ENCODE measurements at places on chromosomes 5 and 9.
A peak's percentile ranks its signal among the peaks of the same experiment; 100 is the strongest.

- DNase-seq, result no peak
These were observed 76.6 kb downstream of the NSUN2 start for GRCh38 chr5:6556089-6556801.

GRCh38 chr5:90473396-90474234 lies 956 bp downstream of the MBLAC2 start:
- DNase-seq, result no peak

- DNase-seq, result peak; percentile 51
These were observed 5.4 kb upstream of the FOXI1 start for GRCh38 chr5:170100066-170100943.

DNA sequence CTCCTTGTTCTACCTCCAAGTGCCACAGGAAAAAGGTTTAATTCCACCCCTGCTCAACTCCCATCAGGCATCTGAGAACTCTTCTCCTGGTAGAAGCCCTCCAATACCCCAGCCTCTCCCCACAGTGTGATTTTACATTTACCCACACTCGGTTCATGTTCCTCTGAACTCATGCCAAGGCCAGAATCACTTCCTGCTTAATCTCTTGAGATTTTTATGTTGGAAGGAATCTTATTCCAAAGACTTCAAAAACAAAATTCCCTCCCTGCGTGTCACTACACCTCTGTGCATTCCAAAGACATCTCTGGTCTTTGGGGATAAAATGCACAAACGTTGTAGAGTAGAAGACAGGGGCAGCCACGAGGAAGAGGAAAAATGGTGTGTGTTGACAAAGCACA lies 186.8 kb downstream of the ACTL7B start:
- DNase-seq, result no peak
